ENCODE measurements at places on chromosomes 4 and X.

DNA sequence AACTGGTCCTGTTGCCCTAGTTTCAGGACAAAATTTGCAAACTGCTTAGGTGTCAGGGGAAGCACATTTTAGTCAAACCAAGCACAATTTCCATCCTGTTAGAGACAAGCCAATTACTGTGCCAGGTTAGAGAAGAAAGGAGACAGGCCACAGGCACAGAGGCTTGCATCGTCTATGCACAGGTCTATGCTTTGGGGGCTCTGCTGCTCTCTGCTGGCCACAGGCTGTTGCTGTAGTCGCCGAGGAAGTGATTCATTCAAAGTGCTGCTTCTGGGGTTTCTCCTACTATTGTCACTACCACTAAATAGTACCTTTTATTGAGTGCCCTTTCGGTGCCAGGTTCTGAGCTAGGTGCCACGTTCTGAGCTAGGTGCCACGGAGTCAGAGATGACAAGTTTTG lies 45.5 kb downstream of the VGLL1 start:
- DNase-seq: peak; percentile 71

DNA sequence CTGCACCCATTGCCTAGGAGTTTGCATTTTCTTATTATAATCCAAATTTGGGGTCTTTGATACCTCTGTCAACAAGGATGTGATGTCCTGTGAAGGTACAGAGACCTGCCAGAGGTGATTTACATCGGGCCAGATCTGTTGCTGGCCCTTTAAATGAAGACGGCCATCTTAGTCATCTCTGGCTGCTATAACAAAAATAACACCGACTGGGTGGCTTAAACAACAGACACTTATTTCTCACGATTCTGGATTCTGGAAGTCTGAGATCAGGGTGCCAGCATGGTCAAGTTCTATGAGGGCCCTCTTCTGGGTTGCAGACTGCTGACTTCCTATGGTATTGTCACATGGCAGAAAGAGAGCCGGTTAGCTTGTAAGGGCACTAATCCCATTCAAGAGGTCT lies 75.7 kb downstream of the F11 start:
- DNase-seq: no peak

GRCh38 chr4:184848510-184848909 lies 22.7 kb upstream of the ACSL1 start:
- DNase-seq: no peak

- no peak for DNase-seq
Observed at GRCh38 chr4:139770361-139770760, 104.7 kb downstream of the MGST2 start.

GRCh38 chr4:94412019-94412657 lies 39.6 kb upstream of the PDLIM5 start:
- DNase-seq: no peak

GRCh38 chrX:13115146-13115855 lies 70.9 kb upstream of the FAM9C start:
- no peak for DNase-seq

GRCh38 chr4:163233321-163233720 lies 66.6 kb upstream of the NAF1 start:
- no peak for DNase-seq

GRCh38 chr4:145280541-145280940 lies 100.2 kb upstream of the OTUD4 start:
- no peak for DNase-seq

- DNase-seq: peak; percentile 67
Observed at GRCh38 chr4:123452616-123453015, 56.0 kb downstream of the SPRY1 start.

- no peak for DNase-seq
Observed at GRCh38 chr4:68476191-68476590, 28.9 kb downstream of the TMPRSS11E start.

GRCh38 chr4:177444911-177445736 lies 2.9 kb upstream of the AGA start:
- no peak for DNase-seq

DNA sequence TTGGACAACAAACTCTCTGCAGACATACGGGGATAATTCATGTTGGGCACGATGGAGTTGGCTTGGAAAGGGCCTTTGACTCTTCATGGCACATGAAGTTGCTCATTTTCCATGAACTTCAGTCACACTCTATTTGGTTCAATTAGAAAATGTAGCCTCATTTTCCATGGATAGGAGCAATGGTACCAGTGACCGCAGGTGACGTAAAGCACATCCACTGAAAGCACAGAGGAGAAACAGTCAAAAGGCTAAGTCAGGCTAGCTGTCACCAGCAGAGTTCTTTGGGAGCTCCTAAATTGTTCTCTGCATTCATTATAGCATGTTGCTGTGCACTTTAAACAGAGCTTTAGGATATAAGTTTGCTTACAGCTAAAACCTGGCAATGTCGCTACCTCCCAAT lies 39.9 kb upstream of the MAP3K15 start:
- no peak for DNase-seq

DNA sequence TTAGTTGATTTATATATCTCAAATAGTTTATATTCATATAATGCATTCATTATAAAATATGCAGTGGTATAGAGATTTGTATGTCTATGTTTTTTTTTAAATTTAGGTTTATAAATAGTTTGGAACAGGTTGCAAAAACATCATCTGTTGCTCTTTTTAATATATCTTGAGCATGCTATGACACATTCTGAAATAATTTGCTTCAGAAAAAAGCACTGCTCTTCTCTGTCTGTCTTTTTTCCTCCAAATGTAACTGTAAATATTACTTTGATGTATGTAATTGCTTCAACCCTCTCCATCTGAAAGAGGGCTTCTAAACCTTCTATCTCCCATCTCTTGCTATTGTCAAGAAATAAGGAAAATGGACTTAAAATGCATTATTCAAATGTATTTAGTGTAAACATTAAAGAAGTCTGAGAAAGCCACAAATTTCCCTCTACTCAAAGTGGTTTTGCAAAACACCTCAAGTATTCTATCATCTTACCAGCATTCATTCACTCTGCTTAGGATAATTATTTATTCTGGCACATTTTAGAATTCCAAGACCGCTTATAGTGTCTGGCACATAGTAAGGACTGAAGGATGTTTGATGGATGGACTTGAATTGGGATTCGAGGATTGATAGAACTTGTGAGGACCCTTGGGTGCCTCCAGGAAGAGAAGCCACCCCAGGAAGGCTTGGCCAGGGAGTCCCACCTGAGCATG lies 87.8 kb downstream of the CLNK start:
- DNase-seq: no peak

- DNase-seq: no peak
Observed at GRCh38 chr4:14383652-14384051, 618.6 kb upstream of the CPEB2 start.

DNA sequence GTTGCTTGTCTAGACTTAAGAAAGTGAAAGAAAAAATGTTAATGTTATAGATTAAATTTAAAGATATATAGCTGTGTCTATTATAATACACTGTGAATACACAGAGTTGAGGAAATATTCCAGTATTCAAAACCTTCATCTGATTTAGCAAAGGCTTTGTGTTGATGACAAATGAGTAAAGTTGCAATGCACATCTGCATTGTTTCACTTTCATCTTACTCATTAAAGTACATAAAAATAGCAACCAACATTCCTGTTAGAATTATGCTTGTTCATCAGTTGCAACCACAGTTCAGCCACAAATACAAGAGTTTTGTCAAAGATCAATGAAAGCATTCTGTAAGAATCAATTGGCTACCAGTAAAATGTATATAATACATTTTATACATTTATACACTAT lies 346.4 kb upstream of the SLC7A11 start:
- DNase-seq: no peak

DNA sequence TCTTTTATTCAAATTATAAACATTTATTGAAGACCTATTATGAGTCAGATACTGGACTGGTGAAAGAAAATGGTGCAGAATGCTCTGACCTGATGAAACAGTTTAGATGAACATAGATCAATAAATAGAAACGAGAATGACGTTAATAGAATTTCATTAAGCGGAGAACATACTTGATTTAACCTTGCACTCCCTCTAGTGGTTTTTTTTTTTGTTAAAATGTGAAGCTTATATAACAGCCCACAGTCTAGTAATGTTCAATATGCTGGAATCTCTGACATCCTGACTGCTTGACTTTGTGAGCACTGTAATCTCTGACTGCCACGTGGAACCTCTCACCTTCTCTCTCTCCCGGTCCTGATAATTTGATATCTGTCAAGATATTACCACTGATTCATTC lies 32.3 kb downstream of the HDAC8 start:
- peak; percentile 28 for DNase-seq

GRCh38 chr4:169854090-169854489 lies 96.3 kb upstream of the HPF1 start:
- no peak for DNase-seq

- DNase-seq: no peak
Observed at GRCh38 chrX:48083706-48084105, 12.3 kb upstream of the ZNF630 start.

DNA sequence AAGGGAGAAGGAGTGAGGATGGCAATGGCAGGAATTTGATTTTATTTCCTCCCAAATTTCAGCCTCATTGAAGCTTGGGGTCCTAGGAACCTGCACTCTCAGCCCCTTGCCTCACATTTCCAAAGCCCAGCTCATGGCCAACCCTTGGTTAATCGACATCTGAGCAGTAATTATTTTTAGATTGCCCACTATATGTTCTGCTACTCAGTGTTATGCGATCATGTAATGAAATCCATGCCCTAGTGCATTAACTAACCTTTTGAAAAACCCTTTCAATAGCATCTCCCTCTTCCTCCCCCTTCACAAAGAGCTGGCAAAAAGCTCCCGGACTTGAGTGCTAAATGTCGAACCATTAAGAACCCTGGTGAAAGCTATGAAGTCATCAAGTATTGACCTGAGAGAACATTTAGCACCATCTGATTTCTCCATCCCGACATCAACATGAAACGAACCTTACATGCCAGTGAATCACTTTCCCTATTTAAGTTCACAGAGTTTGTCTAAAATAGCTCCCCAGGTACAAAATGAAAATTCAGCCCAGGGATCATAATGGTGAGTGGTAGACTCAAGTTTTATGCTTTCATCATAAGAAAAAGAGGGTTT lies 59.2 kb upstream of the RPS6KA3 start:
- DNase-seq: no peak

DNA sequence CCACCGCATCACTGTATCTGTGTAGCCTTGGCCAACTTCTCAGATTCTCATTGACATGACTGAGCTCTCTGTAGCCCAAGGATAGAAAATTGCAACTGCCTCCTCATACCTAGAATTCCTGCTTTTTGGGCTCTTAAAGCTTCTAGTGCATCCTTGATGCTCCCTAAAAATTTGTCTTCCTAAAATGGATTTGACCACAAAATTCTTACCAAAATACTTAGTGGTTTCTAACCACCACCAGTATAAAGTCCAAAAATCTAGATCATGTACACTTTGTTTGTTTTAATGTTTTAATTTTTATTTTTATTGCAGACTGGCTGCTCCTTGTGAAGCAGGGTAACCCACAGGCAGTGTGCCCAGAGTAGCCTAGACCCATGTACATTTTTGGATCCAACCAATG lies 75.5 kb downstream of the TBC1D9 start:
- DNase-seq: no peak

- peak; percentile 12 for DNase-seq
Observed at GRCh38 chrX:7269991-7270390, 122.0 kb upstream of the PUDP start.

DNA sequence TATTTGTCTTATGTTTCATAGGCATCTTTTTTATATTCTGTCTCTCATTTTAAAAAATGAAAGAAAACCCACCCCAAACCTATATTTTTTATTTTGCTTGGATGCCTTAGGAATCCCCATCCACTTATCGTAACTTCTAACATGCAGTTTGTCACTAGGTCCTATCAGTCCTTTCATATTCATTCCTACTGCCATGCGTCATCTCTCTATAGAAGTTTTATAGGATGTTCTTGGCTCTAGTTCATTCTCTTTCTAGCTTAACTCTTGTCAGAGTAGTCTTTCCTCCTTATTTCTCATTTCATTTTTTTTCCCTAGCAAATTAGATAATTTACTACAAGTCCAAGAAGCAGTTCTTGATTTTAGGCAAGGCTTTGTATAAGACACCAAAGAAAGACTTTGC lies 92.7 kb downstream of the LARP1B start:
- DNase-seq: no peak

DNA sequence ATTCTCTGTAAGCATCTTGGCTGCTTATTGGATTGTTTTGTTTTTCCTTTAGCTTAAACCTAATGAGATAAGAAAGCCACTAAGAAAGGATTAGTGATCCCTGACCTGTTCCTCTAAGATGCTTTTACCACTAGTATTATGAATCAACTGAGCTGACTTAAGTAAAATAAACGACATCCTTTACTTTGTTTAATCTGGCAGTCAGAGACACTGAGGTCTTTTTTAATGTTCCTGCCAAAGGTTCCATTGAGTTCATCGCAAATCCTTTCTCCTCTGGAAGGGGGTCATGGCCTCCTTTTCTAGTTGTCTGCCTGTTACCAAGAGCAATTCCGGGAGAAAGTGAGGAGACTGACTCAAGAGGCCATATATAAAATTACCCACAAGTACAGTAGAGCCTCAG lies 1038.3 kb upstream of the SLIT2 start:
- DNase-seq: peak; percentile 2

GRCh38 chr4:8707045-8707781 lies 114.6 kb downstream of the CPZ start:
- DNase-seq: no peak

DNA sequence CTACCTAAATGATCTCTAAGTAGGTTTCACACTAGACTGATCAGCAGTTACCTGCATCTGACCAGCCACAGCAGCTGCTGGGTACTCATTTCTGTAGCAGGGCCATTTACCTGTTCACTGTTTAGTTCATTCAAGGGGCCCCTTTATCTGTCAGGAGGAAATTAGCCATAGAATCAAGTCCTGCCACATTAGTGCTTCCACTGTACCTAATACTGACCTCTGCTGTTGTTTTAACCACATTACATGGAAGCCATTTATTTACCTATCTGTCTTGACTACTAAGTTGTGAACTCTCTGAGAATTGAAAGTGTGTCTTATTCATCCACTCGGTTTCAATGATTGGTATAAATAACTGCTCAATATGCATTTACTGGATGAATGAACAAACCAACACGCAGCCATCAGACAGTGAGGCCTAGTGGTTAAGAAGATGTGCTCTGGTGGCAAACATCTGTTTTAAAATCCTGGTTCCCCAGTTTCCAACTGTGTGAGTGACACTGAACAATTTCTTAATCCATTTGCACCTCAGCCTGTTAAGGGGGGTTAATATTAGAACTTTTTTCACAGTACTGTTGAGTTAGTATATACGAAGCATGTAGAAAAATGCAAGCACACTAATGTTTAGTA lies 30.0 kb upstream of the ANXA5 start:
- DNase-seq: peak; percentile 29

GRCh38 chrX:68697465-68698125 lies 50.1 kb downstream of the STARD8 start:
- no peak for DNase-seq

GRCh38 chr4:100428051-100428450 lies 89.8 kb downstream of the EMCN start:
- no peak for DNase-seq

DNA sequence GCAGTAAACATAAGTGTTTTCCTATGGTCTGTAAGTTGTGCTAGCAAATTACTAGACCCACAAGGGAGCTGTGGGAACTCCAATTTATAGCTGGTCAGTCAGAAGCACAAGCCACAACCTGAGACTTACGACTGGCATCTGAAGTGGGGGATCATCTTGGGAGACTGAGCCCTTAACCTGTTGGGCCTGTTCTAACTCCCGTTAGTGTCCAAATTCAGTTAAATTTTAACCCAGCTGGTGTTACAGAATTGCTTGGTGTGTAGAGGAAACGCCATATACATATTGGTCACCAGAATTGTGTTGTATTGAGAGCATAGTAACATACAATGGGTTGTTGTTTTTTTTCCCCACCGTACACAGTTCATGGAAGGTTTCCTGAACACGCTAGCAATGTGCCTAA lies 25.1 kb upstream of the NFXL1 start:
- no peak for DNase-seq
